Stimulated activated CD4-positive, alpha-beta T cell treated with anti-CD3 and anti-CD28 coated beads, Interleukin-1b, Interleukin-23, amount 100 ng/mL, for 1 hour (primary cell): ENCODE measurements at places on chromosomes 5 and 9.

GRCh38 chr9:129726322-129727160 is 26.3 kb downstream of the PTGES start:
- peak; percentile 43 for DNase-seq

DNA sequence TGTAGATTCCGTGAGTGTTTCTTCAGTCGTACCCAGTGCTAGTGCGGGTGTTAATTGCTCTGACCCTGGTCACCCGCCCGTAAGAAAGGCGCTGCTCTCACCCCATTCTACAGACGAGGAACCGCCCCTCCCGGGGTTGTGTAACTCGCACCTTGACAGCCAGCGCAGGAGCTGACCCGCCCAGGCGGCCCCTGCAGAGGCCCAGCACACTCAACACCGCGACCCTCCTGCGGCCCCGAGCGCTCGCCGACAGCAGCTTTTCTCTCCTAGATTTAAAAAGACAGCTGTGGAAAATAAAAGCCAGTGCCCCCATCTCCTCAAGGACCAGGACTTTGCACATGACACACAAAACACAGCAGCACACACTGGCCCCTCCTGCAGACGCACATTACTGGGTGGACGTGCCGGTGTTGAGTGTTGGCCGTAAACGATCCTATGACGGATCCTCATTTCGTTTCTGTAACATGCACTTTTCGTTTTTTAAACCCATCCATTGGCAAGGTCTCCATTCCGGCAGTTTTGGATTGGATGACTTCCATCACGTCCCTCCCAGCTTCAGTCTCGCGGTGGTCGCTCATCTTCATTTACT is 22.9 kb downstream of the OR2V2 start:
- no peak for DNase-seq

- DNase-seq, result no peak
Observed at GRCh38 chr9:32565967-32566366, 7.0 kb downstream of the NDUFB6 start.

GRCh38 chr5:66339896-66340295 is 195.8 kb downstream of the SREK1 start:
- no peak for DNase-seq

DNA sequence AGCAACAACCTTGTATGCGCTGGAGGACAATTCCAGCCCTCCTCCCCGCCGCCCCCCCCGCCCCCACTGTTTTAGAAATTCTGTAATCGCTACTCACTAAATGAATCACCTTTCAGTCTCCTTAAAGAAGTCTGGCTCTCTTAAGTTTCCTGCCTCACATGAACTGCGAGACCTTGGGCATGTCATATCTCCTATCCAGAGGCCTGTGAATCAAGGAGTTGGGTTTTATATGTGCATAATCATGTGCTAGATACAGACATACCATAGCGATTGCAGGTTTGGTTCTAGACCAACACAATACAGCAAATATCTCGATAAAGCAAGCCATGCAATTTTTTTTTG is 337 bp upstream of the DMAC1 start:
- no peak for DNase-seq

GRCh38 chr5:155661859-155662258 is 648.3 kb downstream of the KIF4B start:
- no peak for DNase-seq

GRCh38 chr9:130295431-130295830 is 29.9 kb downstream of the HMCN2 start:
- no peak for DNase-seq

DNA sequence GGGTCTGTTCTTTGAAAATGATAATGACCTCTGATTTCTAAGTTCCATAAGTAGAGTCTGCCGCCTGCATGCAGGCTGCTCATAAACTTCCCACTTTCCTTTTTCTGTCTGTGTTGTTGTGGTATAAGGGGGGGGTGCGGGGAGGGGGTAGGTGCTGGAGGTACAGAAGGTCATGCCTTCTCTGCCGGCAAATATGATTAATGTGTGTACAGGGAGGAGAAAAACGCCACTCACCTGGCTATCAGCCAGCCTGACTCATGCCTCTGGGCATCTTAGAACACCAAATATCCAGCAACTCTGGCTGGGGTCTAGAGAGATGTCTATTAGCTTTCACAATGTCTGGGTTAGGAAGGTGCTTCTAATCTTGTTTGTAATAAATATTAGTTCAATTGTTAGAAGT is 128.3 kb downstream of the EFNA5 start:
- DNase-seq, result no peak

DNA sequence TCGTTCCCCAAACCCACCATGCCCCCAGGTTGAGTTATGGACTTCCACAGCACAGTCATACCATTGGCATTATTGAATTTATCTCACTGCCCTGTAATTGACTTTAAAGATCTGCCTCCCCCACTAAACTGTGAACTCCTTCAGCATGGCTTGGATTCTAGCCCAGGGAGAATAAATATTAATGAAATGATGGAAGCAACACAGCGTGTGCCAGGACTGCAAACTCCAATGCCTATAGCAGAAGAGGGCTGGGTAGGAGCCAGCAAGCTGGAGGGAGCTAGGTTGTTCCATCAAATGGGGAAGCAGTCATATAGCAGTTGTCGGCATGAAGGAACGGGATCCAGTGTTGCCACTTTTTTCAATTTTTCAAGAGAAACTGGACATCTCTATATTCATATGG is 69.0 kb upstream of the MSX2 start:
- DNase-seq, result no peak

DNA sequence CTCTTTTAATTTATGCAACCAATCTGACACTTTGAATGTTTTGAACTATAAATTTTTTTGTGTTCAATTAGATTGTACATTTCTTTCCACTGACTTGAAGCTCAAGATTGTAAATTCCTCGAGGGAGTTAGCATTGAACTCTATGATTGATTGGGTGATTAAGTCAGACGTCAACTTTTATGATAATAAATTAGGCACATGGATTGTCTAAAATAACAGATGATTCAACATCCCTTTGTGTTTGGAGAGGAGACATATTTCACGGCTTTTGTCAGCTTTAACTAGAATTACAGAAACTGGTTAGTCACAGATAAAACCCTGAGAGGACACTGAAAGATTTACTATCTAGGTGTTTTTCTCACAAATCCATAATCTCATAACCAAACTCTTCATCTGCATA is 32.7 kb upstream of the TXNDC8 start:
- no peak for DNase-seq

DNA sequence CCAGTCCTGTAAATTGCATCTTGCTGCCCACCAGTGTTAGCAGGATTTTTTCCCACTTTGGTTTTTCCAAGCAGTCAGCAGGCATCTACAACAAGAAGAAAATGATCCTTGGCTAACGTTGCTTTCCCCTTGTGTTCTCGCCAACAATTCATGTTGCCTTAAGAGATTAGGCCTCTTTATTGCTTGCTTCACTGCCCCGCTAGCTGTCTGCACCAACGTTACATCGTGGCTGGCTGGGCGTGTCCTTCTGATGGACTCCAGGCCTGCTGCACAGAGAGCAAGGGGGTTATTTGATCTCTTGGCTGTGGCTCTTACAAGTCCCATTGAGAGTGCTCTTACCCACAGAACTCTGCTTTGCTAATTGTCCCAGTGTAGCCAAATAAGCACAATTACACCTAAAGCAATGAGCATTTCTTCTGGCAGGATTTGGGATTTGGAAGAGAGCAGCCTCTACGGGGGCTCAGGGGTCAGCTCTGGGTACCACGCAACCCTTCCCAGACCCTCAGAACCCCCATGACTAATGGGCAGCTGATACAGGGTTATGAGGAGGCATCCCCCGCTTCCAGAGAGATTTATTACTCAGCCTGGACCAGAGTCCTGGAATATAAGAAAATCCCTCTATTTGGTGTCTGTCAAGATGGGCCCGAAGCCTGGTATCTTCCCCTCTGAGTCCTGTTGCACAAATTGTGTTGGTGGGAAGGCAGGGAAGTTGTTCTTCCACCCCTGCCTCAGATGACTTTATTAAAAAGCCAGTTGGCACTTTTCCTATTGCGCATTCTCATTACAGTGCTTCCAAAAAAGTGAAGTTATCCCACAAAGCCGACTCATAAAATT is 17.6 kb downstream of the DCANP1 start:
- DNase-seq, result no peak

DNA sequence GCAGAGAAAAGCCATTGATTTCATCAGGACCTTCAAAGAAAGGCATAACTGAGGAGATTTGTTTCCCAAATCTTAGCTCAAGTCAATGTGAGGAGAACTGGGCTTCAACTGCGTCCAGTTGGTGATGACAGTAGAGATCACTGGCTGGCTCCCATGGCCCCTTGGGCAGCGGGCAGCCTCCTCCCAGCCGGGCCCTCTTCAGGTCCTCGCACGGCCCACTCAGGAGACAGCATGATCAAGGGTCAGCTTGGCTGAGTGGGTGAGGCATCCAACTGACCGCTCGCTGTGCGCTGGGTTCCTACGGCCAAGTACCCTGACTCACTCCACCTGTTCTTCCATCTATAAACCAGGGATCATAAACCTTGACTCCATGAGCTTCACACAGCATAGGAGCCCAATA is 274.0 kb downstream of the NSG2 start:
- DNase-seq, result no peak

DNA sequence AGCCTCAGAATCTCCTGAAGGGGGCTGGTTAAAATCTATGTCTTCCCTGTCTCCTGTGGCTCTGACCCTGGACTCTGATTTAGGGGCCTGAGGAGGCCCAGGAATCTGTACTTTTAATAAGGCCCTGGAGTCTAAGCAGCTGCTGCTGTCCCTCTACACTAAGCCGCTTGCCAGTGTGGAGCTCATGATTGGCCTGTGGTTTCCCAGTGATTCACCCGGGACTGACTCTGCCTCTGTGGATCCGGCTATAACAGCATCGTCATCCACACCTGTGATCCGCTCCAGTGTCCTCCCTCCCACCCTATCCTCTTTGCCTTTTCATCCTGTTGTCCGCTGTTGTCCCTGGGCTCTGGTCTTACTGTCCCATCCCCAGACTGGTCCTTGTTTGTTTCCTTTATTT is 3.7 kb downstream of the SLC31A2 start:
- DNase-seq, result no peak

- DNase-seq, result no peak
Observed at GRCh38 chr9:14961372-14962068, 51.3 kb upstream of the FREM1 start.

DNA sequence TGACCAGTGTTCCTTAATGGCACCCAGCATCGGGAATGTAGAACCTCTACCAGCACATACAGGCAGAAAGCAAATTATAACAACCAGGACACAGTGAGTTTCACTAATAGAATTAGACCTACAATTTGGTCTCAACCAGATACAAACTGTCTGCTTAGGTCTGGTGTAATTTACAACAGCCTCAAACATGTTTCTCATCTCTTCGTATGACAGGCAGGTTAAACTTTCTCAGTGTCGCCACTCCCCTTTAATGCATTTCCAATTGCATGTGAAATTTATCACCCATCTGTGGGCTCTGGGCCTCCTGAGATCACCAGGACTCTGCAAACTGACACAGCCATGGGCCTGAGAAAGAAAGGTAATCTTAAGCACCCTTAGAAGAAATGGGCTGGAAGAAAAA is 218.7 kb downstream of the DCP2 start:
- no peak for DNase-seq

- DNase-seq, result no peak
Observed at GRCh38 chr5:134003064-134003816, 1.5 kb downstream of the VDAC1 start.

GRCh38 chr5:96926276-96926675 is 9.6 kb upstream of the LNPEP start:
- DNase-seq, result no peak

- no peak for DNase-seq
Observed at GRCh38 chr9:33350310-33350709, 52.1 kb downstream of the AQP7 start.
